ENCODE measurements at places on chromosomes 12 and 14. TPM values are rescaled to one million over a fixed set of nuclear protein-coding genes. Genes with fewer than 3 reads are reported as not detected.

DNA sequence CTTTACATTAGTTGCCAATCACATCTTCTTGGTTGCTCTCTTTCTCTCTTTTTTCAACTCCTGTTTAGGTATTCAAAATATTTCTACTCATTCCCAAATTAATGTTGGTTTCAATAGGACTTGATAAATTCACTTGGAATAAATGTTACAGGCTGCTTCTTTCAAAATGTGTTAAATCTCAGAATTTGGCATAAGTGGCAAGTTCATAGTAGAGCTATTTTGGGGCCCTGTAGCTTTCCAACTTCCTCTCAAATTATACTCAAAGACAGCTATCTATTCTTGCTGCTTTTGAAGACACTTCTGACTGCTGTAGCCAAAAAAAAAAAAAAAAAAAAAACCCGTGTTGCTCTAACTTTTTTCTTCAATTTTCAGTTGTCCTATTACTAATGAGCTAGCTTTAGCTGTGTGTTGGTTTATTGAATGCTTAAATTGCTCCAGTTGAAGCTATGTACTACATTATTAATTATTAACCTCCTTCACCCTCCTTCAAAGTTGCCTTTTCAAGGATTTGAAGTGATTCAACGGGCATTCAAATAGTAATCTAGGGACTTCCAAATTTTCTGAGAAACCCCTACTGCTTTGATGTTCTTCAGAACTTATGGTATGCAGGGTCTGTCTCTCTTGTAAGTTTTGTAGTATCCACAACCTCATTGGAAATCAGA, 554.6 kb upstream of the FLRT2 start:
- DNase-seq, result no peak

DNA sequence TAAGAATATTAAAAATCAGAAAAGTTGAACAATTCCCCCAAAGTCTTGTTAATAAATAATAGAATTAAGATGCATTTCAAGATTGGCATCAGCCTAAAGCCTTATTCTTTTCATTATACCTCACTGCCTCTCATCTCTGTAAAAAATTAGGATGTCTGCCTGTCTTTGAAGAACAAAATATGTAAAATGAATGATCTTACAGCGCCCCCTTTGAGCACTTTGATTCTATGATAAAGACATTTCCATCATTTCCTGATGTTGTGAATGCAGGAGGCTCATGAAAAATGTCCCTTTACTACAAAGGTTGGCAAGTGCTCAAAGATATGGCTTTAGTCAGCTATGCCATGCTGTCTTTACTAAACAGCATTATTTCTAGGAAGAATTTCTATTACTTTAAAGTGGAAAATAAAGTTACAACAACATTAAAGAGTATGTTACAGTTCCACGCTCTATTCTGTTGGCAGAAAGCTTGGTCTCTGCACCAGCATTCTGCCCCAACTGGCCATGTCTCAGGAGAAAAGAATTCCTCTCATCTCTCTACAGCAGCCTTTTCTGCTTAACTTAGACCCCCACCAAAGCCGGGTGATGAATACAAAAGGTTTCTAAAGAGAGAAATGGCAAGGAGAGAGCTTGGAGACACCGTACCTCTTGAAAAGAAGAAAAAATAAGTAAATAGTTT, 95.1 kb downstream of the LLPH start:
- DNase-seq, result peak; percentile 56

Gene PRKD1
- total RNA-seq, result 9.7 TPM

Gene LGR5
- total RNA-seq, result 0.66 TPM

Gene BATF
- total RNA-seq, result not detected

Gene CD163
- 0.04 TPM for total RNA-seq

DNA sequence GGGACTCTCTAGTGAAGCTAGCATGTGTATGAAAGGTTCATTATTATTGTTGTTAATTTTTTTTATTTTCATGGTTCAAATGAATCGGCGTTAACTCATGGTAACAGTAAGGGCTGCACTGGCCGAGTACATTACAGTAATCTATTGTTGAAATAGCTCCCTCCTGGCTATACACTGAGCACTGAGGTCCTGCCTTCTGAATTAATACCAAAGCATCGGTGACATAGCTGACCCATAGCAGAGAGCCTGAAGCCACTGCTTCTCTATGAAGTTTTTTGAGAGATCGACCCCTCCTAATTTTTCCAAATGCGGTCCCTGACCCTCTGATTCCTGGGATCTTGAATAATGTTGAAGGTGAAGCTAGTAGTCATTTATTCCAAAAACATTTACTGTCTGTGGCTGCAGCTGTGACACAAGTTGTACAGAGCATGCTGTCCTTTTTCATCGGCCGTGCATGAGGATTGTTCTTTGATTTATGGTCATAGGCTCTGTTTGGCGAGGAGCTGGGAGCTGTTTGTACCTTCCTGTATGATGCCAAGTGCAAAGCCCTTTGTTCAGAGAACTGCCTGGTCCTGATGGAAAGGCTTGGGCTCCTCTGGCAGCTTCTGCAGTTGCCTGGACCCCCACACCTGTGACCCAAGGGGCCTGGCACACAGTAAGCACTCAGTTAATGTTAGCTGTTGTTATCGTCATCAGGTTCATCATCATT, 486.5 kb downstream of the EGLN3 start:
- no peak for DNase-seq

GRCh38 chr12:93856611-93857010, 179.4 kb downstream of the CRADD start:
- DNase-seq, result no peak

All from GM23338 (cell line).